ENCODE measurements at places on chromosomes 1 and 21. TPM values are rescaled to one million over a fixed set of nuclear protein-coding genes. Genes with fewer than 3 reads are reported as not detected.

- H3K27ac ChIP-seq: no peak overlapping the region
- no peaks in the 10 kb centered on the region for H3K4me1 ChIP-seq
- no peak overlapping the region for H3K4me3 ChIP-seq
- no peaks in the 10 kb centered on the region for H3K27me3 ChIP-seq
Measured at GRCh38 chr1:41659903-41660302, 175.4 kb upstream of the EDN2 start.

SYTL1 gene
- total RNA-seq: 1.8 TPM

GREM2 gene
- 5.1 TPM for total RNA-seq

GRCh38 chr1:60423146-60423780 lies 349.7 kb upstream of the C1orf87 start:
- H3K27me3 ChIP-seq: no peaks in the 10 kb centered on the region
- no peak overlapping the region for H3K27ac ChIP-seq
- peaks cover 2% of the 10 kb centered on the region for H3K4me1 ChIP-seq
- H3K4me3 ChIP-seq: no peak overlapping the region
- no peak for DNase-seq

WDR64 gene
- total RNA-seq: not detected

PPP1R15B gene
- total RNA-seq: 59.9 TPM

- no peaks in the 10 kb centered on the region for H3K36me3 ChIP-seq
- DNase-seq: no peak
- no peaks in the 10 kb centered on the region for H3K27me3 ChIP-seq
Measured at GRCh38 chr21:45104560-45104959, 30.2 kb downstream of the ADARB1 start.

OR2L8 gene
- total RNA-seq: not detected

VWA5B1 gene
- not detected for total RNA-seq

OR10X1 gene
- total RNA-seq: not detected

DNA sequence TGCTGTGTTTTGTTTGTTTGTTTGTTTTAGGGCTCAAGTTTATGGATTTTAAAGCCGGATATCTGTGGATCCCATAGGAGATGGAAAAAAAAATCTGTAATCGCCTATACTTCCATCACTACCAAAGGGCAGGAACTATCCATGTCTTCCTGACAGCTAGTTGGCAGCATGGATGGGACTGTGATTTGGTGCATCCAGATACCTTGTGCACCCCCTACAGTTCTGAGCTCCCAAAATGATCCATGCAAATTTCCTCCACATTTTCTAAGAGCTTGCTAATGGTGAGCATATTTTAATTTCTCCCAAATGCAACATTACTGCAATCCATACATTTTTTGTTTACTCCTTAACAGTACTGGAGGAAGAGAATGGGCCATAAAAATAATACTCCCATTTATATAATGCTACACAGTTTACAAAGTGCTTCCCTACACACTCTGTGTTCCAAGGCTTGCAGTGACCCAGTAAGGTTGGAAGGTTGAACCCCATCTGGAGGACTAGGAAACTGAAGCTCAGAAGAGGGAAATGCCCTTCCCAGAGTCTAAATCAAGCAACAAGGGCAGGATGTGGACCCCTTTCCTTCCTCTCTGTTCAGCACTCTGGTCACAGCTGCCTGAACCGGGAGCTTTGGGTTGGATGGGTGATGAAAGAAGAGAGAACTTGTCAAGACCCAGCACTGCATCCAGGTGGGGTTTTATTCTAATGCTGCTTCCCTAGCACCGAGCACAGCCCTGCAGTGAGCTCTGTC lies 48.0 kb downstream of the CAPN8 start:
- no peaks in the 10 kb centered on the region for H3K27me3 ChIP-seq
- H3K4me1 ChIP-seq: no peaks in the 10 kb centered on the region
- DNase-seq: no peak

GRCh38 chr1:160521554-160521953 lies 1.5 kb downstream of the SLAMF6 start:
- H3K36me3 ChIP-seq: no peaks in the 10 kb centered on the region
- no peak overlapping the region for H3K4me3 ChIP-seq
- DNase-seq: no peak

DNA sequence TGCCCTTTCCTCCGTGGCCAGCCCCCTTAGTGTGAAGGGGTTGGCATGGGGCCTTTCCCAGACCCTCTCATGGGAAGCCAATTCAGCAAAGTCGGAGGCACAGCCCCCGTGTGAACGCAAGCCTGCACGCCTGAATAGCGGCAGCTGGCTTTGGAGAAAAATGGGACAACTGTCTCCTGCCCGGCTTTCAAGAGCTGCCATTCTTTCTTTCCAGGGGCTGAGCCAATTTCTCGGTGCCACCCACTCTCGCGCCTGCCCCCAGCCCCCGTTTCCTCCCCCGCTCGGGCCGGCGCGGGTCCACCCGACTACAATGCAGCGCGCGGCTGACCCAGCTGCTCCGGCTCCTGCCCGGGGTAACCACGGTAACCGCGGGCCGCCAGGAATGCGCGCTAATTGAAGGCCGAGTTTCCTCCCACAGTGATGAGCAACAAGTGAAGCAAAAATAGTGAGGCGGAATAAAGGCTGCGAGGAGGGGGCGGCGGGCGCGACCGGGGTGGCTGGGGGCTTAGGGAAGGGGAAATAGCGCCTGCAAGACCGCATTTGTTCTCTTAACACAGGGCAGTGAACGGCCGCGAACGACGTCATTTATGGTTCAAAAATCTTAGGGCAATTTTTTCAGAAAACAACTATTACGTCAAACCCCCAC lies 27.8 kb downstream of the ILDR2 start:
- H3K4me3 ChIP-seq: peak overlapping the region; percentile 16
- H3K27me3 ChIP-seq: no peaks in the 10 kb centered on the region
- H3K36me3 ChIP-seq: no peaks in the 10 kb centered on the region
- no peaks in the 10 kb centered on the region for H3K4me1 ChIP-seq
- peak; percentile 85 for DNase-seq

OR2T2 gene
- total RNA-seq: not detected

- H3K4me1 ChIP-seq: no peaks in the 10 kb centered on the region
Measured at GRCh38 chr1:157418231-157418630, 134.1 kb downstream of the FCRL5 start.

DNA sequence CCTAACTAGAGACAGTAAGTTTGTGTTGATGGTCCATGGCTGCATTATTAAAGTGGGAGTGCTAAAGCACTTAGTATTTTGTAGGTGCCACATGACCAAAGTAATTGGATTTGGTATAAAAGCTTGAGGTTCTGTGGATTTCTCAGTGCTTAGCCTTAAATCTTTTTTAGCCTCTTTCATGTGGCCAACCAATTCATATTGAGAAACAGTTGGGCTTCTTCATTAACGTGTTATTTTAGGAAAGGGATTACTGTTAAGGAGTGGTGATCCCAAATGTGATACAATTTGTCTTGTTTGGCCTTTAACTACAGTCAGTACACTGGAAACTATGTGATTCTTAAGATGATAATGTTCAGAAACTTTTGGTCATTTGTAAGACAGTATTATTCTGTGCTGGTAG lies 25.5 kb downstream of the MAN1A2 start:
- H3K4me1 ChIP-seq: peaks cover 1% of the 10 kb centered on the region
- H3K36me3 ChIP-seq: no peaks in the 10 kb centered on the region
- H3K27me3 ChIP-seq: no peaks in the 10 kb centered on the region
- no peak overlapping the region for H3K4me3 ChIP-seq
- DNase-seq: no peak

SPATA1 gene
- 1.9 TPM for total RNA-seq

LACTBL1 gene
- total RNA-seq: not detected

DNA sequence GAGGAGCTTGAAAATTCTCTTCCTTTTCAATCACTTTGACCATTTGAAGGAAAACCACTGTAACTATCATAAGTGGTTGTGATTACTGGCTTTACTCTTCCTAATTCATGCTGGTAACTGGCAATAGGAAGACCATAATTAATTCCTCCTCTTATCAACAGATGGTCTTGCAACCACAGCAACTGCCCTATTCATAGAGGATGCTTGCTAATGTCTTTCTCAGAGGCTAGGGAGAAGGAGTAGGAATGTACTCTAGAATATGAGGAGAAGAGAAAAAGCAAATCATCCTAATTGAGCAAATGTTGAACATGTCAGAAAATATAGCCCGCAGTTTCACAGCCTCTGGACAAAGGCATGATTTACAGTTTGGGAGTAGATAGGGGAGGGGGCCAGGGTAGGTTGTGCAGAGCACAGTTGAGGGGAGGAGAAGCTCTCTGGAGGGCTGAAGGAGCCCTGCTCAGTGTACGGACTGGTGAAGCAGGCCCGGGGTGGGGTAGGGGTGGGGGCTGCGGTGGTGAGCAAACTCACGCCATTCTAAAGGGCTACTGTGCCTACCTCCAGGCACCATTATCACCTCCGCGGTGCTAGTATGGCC lies 192.9 kb downstream of the PCP4 start:
- DNase-seq: no peak
- H3K36me3 ChIP-seq: no peaks in the 10 kb centered on the region
- no peak overlapping the region for H3K4me3 ChIP-seq

GRCh38 chr1:7389201-7389905 lies 381.7 kb upstream of the VAMP3 start:
- no peaks in the 10 kb centered on the region for H3K27me3 ChIP-seq
- no peak overlapping the region for H3K27ac ChIP-seq
- H3K4me3 ChIP-seq: no peak overlapping the region
- no peaks in the 10 kb centered on the region for H3K36me3 ChIP-seq
- DNase-seq: peak; percentile 50

KRTAP13-3 gene
- total RNA-seq: not detected

DNA sequence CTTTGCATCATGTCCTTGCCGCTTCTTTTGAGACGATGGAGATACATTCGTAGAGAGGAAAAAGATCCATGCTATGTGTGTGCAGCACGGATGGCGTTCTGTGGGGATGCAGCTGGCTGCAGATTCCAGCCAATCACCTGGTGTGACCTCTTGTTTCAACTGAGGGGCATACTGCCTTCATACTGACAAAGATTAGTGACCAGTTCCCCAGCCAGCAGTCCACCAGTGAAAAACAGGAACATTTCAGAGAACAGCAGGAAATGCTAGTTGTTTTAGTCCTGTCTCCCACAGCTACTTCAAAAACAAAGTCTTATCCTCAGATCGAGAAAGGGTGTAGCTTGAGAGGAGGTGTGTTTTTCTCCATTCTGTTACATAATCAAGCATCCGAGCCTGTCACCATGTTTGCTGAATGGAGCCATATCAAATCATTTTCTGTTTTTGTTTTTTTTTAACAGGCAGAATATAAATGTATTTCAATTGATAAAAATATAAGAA lies 255.7 kb upstream of the FMN2 start:
- no peak overlapping the region for H3K4me3 ChIP-seq
- peaks cover 1% of the 10 kb centered on the region for H3K27me3 ChIP-seq
- no peaks in the 10 kb centered on the region for H3K4me1 ChIP-seq
- H3K27ac ChIP-seq: no peak overlapping the region
- no peaks in the 10 kb centered on the region for H3K36me3 ChIP-seq

Data from aorta (tissue), 5 donors.